Posterior vena cava (tissue), 2 donors: ENCODE measurements at places on chromosomes 4 and X.

GRCh38 chr4:182062936-182063335 is 180.3 kb upstream of the TENM3 start:
- no peak for DNase-seq

DNA sequence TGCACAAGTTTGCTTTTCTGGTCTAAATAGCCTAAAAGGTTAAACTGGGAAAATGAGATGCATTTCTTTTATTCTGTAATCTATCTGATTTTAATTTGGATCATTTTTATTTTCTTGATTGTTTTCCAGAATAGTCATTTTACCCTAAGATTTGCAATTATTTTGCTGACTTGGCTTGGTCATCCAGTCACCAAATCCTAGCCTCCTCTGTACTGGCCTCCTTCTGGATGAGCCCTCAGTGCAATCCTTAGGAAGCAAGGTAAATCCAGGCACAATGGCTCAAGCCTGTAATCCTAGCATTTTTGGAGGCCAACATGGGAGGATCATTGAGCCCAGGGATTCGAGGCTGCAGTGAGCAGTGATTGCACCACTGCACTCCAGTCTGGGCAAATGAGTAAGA is 9.2 kb downstream of the EREG start:
- DNase-seq = no peak

DNA sequence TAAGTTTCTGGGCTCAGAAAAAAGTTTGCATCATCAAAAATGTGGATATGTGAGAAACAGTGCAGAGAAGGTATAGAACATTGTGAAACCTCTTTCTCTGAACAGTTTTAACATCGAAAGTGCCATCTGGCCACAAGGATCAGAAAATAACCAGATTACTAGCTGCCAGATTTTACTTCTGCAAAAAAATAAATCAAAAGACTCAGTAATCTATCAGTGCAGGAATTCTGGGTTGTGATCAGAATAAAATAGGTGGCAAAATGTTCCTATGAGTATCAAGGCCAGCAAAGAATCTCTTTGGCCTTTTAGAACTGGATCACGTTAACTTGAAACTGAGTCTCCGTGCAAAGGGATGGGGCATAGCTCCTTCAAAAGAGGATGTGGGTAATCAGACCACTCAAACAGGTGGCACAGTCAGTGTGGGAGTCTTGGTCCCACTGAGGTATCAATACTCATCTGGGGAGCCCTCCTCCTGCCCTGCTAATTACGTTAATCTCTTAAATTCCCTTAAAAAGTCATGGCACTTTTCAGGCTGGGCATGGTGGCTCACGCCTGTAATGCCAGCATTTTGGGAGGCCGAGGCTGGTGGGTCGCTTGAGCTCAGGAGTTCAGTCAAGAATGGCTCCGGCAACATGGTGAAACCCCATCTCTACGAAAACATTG is 26.7 kb upstream of the RBM47 start:
- DNase-seq = no peak

GRCh38 chr4:19366916-19367315 is 884.8 kb upstream of the SLIT2 start:
- no peak for DNase-seq

DNA sequence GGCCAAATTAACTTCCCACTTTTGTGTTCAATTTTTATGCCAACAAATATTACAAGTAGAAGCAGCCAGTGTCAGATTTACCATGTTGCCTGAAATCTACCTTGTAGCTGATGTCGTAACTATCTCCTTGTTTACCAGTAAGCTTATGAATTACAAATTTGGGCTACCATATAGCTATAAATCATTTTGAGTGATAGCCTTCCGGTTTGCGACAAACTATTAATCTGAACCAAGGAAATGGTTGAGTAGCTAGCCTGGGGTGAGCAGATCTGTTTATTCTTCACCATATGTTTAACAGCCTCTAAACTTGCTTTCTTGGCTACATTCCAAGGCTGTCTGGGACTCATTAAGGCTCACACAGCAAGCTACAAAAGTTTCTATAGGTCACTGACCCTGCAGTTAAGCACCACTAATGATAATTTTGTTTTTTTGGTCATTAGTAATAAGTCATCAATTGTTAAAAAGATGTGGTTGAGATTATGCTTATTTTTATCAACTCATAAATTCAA is 218.7 kb upstream of the SPOCK3 start:
- no peak for DNase-seq

DNA sequence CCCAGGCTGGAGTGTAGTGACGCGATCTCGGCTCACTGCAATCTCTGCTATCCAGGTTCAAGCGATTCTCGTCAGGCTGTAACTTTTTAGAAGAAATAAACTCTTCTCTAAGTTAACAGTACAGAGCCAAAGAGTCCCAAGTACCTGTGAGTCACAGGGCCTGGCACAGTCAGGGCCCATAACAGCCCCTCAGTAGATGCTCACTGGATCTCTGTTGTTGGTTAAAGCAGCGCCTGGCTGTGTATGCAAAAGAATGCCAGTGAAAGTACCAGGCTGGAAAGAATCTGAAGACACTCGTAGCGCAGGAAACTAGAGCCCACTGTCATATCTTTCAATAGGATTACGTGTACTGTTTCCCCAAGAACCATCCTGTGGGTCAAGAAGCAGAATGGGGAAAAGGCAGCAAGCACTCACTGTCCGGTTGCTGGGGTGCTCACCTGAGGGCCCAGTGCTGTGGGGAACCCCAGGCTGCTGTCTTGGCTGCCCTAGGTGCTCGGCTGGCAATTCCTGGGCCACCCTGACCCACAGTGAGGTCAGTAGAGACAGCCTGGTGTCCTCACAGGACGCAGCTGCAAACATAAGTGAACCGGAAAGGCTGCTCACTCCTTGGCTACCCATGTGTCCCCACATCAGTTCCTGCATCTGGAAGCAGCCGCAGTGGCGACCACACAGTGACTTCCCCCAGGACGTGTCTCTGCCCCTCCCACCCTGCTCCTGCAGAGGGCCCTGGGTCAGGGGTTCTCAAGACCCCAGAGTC is 3.1 kb upstream of the SLBP start:
- DNase-seq = no peak

GRCh38 chrX:129771266-129771995 is 8.3 kb upstream of the SASH3 start:
- DNase-seq = no peak

DNA sequence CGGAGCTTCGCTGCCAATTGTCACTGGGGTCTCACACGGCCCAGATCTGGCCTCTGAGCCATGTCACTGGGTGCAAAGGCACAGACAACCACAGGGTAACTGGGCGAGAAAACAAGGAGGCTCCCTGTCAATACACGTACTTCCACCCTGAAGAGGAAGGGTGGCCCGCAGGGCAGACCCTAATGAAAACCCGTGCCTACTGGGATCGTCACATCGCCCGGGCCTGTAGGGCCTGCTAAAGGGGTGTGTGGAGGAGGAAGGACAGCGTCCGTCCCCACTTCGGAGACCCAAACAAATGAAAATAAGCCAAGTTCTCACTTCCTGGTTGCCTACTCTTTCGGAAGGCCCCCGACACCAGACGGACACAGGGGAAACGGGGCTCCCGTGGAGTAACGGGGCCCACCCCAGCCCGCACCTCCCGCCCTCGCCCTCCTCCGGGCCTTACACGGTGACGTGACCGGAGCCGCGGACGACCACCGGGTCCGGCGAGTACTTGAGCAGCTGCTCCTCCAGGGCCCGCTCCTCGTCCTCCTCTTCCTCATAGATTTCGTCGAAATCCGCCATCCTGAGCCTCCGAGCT is 578 bp downstream of the CHIC2 start:
- peak; percentile 82 for DNase-seq

DNA sequence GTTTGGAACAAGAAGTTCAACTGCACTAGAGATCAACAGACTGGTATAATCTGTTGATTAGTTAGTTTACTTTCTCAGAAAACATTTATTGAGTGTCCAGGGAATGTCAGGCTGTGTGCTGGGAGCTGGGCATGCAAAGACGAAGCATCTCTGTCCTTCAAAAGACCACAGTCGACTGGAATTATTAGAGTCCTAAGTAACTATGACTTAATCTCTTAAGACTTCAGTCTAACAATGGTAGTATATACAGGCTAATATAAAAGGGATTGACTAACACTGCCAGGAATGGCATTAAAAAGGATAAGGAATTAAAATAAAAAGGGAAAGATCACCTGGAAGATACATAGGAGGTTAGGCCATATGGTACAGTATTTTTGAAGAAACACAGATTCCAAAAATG is 128.7 kb downstream of the WDFY3 start:
- no peak for DNase-seq

GRCh38 chr4:68797618-68798017 is 18.2 kb upstream of the UGT2B10 start:
- no peak for DNase-seq

DNA sequence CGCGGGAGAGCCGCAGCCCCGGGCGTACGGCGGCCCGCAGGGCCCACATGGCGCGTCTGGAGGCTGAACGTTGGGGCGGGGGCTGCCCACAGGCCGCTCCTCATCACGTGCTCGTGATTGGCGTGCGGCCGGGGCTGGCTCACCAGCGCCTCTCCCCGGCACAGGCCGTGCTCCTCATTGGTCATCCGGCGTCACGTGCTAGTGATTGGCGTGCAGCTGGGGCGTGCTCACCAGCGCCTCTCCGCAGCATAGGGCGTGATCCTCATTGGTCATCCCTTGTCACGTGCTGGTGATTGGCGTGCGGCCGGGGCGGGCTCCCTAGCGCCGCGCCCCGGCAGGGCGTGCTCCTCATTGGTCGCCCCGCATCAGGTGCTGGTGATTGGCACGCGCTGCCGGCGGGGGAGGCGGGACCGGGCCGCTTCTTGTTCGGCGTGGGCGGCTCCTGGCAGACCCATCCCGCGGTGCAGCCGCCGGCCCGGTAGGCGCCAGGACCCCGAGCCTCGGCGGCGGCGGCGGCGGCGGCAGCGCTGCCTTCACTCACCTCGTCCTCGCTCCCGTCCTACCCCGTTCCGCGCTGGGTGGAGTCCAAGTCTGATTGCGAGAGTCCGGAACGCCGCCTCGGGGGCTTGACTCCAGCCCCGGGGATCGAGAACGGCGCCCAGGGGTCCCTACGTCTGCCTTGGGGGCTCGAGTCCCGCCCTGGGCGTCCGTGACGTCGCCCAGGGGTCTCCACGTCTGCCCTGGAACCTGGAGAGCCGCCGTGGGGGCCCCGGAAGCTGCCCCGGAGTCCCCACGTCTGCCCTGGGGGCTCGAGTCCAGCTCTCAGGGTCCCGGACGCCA is at the start of gene GTPBP6:
TSS of gene GTPBP6 (minus strand) at position 58 of the 840 bp plus-strand sequence. CDS start at position 49, 9 bp downstream.
- peak; percentile 100 for DNase-seq

GRCh38 chr4:98686847-98687246 is 28.4 kb upstream of the TSPAN5 start:
- no peak for DNase-seq

GRCh38 chrX:2677764-2678163 is 13.3 kb upstream of the CD99 start:
- DNase-seq = peak; percentile 95

- DNase-seq = no peak
Observed at GRCh38 chrX:46178763-46179162, 366.5 kb downstream of the ZNF674 start.

- no peak for DNase-seq
Observed at GRCh38 chr4:5890063-5890727, 2.7 kb downstream of the CRMP1 start.

DNA sequence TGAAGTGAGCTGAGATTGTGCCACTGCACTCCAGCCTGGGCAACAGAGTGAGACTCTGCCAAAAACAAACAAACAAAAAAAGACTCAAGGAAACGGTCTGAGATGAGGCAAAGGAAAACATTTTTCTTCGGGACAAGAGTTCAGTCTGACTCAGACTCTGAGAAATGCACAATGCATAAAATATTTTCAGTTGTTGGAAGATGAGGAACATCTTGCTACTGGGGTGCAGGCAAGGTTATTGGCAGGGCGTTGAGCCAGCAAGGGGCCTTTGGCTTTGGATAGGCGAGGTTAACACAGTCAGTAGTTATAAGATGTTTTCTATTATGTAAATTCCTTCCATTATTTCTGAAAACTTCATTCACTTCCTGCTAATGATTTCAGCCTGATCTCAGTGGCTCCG is 96.1 kb upstream of the VCX start:
- DNase-seq = no peak

- DNase-seq = no peak
Observed at GRCh38 chr4:878796-879728, 53.1 kb downstream of the GAK start.

DNA sequence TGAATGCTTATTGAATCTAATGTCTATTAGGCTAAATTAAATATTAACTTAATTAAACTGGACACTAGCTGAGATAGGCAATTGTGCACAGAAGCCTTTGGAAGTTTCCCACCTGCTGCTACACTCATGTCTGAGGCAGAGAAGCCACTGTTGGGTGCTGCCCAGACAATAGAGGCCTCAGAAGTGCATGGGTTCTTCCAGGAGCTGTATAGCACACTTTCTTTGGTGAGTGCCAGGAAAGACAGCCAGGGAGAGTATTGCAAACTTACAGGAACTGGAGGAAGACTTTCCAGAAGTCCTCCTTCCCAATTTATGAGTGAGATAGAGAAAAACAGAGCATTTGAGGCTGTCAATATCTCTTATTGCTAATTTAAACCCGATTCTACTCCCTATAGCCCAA is 89.9 kb downstream of the GPAT3 start:
- DNase-seq = no peak

GRCh38 chr4:184647266-184648053 is 1.8 kb downstream of the CASP3 start:
- DNase-seq = no peak

DNA sequence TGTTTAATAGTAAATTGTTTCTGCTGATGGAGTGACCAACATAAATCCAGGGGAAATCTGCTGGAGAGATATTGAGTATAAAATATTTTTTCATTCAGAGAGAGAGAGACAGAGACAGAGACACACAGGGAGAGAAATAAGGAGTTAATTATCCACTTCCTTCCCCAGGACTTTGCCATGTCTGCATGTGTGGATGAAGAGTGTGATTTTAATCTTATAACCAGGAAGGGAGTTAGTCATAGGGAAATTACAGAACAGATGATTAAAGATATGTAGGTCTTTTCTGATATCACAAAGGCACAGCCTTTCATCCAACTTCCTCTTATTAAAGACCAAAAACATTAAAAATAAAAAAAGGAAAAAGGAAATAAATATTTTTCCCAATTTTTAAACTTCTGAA is 526.3 kb downstream of the SPRY1 start:
- no peak for DNase-seq

- peak; percentile 98 for DNase-seq
Observed at GRCh38 chr4:139454111-139455045, at the start of gene RAB33B. Gene RAB33B, plus strand, starts transcription at chr4:139454121. Its CDS starts 75 bp downstream, at chr4:139454196.

GRCh38 chr4:181860157-181860556 is 383.0 kb upstream of the TENM3 start:
- DNase-seq = no peak

DNA sequence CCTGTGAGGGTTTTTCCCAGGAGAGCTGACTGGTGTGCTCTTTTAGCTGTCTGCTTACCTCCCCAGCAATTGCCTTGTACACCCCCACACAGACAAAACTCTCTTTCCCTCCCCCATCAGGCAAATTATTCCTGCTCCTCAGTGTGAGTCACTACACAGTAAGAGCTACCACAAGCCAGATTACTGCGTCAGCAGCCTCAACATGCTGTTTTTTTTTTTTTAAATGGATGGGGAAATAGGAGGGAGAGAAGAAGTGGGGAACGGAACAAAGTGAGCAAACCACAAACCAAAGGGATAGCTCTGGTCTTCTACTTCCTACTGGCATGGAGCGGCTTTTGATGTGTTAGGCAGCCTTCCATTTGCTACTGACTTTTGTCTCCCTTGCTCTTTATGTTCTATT is 107.5 kb upstream of the ACSL4 start:
- DNase-seq = no peak
